ENCODE measurements at places on chromosomes 3 and 15.

GRCh38 chr15:88982946-88983342 lies 69.8 kb upstream of the MFGE8 start:
- DNase-seq, result no peak

- no peak for DNase-seq
Observed at GRCh38 chr3:179717219-179717618, 64.4 kb downstream of the USP13 start.

- DNase-seq, result no peak
Observed at GRCh38 chr15:42471002-42471401, 19.9 kb downstream of the ZNF106 start.

DNA sequence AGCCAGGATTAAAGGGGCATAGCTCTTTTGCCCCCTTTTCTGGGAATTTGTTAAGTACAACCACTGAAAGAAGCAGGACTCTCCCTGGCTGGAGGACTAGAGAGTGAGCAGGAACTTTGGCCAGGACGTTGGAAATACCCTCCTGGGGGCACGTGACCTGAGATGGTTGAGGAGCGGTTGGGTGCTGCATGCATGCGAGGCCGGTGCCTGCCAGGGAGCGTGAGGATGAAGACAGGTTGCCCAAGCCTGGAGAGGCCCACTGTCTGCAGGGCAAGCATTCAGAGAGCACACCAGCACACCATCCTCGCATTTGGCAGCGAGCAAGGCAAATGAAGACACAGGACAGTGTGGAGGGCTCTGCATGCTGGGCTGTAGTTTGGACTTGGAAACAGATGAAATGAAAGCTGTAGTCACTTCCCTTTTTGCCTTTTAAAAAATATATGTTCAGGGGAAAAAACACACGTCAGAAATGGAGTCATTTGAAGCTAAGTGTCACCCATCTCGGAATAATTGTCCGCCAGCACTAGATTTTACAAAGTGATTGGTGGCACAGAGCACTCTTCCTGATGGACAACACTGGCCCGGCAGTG lies 217.6 kb downstream of the SLCO3A1 start:
- DNase-seq, result no peak

- DNase-seq, result no peak
Observed at GRCh38 chr15:23538648-23539047, 26.8 kb upstream of the MKRN3 start.

All from frontal cortex (tissue), 4 donors.